Fibroblast of gingiva (primary cell): ENCODE measurements at places on chromosomes 11 and 22.
A peak's percentile ranks its signal among the peaks of the same experiment; 100 is the strongest.

DNA sequence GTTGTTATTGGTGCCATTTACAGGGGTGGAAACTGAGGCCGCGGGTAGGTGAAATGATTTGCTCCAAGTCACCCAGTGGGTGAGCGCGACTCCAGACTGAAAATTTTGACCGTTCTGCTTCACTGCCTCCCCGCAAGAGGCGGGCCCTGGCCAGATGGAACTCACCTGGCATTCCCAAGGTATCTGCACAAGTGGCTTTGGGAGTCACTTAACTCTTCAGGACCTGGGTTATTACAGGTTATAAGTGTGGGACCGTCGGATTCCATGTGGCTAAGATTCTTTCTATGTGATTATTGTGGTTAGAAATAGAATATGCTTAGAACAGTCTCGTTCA lies 598 bp downstream of the CABIN1 start:
- no peak for DNase-seq

GRCh38 chr22:17366830-17367229 lies 2.4 kb upstream of the CECR2 start:
- no peak for DNase-seq

GRCh38 chr22:40504285-40505249 lies 132.0 kb downstream of the MRTFA start:
- DNase-seq, result no peak

DNA sequence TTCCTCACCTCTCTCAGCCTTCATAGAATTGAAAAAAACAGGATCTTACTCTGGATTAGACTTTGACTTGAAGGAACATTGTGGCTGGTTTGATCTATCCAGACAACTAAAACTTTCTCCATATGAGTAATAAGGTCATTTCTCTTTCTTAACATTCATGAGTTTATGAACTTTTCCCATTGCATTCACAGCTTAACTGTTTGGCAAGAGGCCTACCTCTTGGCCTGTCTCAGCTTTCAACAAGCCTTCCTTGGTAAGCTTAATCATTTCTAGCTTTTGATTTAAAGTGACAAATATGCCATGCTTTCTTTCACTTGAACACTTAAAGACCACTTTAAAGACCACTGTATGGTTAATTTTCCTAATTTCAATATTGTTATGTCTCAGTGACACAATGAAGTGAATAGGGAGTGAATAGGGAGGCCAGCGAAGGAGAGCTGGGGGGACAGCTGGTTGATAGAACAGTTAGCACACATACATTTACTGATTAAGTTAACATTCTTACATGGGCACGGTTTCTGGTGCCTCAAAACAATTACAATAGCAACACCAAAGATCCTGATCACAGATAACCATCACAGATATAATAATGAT lies 17.0 kb downstream of the IMMP1L start:
- DNase-seq, result peak; percentile 58

DNA sequence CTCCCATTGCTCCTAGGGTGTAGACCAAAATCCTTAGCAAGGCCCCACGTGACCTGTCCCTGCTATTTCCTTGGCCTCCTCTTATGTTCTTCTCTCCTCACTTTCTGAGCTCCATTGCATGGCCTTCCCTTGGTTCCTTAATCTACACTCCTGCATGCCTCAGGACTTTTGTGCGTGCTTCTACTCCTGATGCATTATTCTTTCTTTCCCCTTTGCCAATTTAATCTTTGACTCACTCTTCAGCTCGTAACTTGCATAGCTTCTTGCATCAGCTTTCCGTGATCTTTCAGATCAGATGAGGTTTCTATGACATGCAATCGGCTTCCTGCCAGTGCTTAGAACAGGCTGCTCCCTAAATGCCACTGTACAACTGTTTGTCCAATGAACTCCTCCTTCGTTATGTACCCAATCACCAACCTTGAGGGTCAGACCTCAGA lies 261.6 kb upstream of the CADM1 start:
- no peak for DNase-seq

DNA sequence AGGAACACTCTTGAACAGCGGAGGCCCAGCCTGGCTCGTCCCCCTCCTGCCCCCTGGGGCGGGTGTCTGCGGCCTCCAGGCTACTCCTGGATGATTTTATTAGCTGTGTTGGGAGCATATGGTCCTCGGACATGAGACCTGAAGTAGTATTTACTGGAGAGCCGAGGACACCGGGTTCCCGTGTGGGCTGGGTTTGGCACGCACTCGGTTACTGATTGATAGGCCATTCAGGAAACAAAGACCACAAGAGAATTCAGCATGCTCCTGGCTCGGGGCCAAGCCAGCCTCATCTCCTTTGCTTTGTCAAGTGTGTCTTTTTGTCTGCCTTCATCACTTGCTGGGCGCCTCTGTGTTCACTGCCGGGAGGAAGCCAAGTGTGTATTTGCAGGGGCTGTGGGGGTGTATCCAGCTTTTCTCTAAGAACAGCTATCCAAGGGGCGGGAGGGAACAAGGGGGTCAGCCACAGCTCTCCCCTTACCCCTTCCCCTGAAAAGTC lies 9.7 kb downstream of the FXYD2 start:
- DNase-seq, result no peak

- no peak for DNase-seq
Measured at GRCh38 chr11:109155291-109155690, 266.7 kb upstream of the C11orf87 start.

DNA sequence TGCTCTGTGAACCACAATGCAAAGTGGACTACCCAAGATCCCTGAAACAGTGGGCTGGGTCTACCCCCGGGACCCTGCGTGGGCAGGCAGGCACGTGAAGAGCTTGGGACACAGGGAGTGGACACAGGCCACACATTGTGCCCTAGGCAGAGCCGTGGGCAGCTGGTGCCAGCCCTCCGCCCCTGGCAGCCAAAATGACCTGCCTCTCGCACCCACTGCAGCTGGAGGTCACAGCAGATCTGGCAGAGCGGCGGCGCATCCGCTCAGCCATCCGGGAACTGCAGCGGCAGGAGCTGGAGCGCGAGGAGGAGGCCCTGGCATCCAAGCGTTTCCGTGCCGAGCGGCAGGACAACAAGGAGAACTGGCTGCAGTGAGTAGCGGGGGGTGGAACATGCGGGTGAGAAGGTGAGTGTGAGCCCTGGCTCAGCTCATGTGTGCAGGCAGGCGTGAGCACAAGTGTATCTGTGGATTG lies 6.7 kb downstream of the SMTN start:
- no peak for DNase-seq

DNA sequence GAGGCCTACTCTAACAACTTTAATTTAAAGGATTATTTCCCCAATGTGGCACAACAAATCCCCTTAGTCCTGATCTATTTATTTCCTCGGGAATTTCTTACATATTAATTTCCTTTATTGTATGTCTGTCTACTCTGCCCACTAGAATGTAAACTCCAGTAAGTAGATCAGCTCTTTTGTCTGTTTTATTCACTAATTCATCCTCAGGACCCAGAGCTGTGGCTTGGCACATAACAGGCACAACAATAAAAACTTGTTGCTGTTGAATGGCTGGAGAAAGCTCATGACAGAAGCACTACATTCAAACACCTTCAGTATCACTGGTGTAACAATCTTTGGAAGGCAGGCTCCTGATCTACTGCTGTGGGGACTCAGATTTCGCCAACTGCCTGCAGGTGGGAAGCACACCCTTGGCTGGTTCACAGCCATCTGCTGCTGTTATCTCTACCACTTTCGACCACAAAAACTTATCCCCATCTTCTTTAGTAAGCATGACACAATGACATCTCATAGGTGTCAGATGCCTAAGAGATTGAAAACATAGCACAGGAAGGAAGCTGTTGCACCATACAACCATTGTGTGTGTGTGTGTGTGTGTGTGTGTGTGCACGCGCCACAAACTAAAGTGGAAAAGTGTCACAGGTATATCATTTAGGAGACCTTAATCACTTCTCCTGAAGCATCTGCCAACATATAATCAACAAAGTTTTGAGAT lies 11.9 kb downstream of the HIRA start:
- DNase-seq, result no peak

DNA sequence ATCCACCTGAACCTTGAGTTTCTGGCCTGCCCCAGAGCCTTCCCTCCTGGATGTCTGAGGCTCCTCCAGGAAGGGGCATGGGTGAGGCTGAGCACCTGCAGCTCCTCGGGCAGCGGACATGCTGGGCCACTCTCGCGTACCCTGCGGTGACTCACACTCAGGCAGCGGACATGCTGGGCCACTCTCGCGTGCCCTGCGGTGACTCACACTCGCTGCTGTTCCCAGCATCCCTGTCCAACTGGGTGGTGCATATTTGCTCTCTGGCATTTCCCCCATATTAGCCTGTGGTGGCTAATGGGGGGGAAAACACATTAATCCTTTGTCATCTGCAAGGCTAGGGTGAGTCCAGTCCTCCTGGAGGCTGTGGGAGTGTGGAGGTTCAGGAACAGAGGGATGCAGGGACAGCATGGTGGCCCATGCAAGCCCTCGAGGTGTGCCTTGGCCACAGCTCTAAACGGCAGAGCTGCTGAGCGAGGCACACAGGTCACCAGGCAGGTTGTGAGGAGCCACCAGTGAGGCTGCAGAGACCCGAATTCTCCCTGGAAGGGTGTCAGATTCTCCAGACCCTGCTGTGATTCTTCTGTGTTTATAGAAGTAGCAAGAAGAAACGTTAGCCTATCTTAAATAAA lies 728.1 kb downstream of the BRD1 start:
- DNase-seq, result no peak

- no peak for DNase-seq
Measured at GRCh38 chr11:75898871-75899270, 83.9 kb downstream of the UVRAG start.

DNA sequence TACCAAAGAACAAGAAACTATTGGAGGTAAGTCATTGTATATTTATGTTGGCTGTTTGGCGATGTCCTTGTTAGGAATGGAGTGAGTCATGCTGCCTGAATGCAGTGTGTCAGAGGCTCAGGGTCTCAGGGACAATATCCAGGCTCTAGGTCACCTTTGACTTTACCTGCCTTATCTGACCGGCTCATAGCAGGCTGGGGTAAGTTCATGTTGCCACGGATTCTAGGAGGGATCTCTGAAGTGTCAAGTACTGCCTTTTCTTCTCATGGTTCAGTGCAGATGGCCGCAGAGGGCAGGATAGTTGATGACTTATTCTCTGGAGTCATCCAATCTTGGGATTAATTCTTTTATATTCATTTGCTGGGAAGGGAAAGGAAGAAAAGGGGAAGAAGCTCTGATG lies 53.2 kb downstream of the SPON1 start:
- peak; percentile 51 for DNase-seq

- DNase-seq, result peak; percentile 30
Measured at GRCh38 chr11:109547356-109548027, 125.5 kb downstream of the C11orf87 start.

GRCh38 chr11:16853266-16853665 lies 114.8 kb downstream of the C11orf58 start:
- no peak for DNase-seq

GRCh38 chr11:134906356-134906955 lies 494.4 kb upstream of the B3GAT1 start:
- DNase-seq, result no peak

DNA sequence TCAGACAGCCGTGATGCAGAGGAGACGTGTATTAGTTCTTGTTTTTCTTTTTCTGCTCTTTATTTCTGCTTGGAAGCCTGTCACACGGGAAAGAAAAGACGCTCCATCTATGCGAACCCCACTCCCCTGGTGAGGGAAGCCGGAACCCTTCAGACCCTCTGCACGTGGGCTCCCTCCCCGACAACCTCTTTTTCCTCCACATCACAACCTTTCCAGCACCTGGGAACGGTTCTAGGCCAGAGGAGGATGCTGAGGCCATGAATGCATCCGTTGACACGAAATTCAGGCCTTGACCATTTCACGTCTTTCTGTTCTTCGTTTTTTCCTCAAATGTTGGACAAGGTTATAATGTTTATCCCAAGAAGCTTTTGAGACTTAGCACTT lies 85.3 kb upstream of the WNT7B start:
- no peak for DNase-seq

DNA sequence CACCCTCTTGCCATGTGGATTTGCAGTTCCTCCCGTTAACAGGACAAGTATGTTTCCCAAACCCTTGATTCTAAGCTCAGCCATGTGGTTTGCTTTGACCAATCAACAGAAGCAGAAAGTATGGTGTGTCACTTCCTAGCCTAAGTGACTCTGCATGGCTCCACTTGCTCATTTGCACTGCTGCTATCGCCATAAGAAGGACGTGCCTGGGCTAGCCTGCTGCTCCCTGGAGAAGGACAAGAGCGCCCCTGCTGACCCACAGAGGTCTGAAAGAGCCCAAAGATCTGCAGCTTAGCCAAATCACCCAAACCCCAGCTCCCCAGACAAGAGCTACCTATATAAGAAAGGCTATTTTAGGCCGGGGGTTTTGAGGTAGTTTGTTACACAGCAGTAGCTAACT lies 18.0 kb downstream of the TBRG1 start:
- no peak for DNase-seq

GRCh38 chr11:120467627-120468026 lies 43.9 kb upstream of the GRIK4 start:
- no peak for DNase-seq

- DNase-seq, result peak; percentile 93
Measured at GRCh38 chr11:63871962-63872799, 33.3 kb downstream of the MARK2 start.

DNA sequence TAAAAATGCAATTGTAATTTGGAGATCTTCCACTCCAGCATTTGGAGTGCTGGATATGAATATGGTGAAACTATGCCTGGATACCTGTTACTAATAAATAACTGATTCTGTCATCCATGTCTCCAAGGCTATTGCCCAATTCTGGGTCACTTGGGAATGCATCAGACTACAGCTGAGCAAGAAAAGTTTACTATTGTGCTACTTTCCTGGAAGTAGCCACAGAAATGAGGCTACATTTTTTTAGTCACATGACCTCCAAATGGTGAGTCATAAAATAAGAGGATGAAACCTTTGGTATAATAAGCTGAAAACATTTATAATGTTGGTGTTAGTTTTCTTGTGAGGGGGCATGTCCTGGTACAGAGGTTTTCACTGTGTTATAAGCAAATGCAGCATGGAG lies 44.4 kb downstream of the DCDC1 start:
- peak; percentile 76 for DNase-seq

DNA sequence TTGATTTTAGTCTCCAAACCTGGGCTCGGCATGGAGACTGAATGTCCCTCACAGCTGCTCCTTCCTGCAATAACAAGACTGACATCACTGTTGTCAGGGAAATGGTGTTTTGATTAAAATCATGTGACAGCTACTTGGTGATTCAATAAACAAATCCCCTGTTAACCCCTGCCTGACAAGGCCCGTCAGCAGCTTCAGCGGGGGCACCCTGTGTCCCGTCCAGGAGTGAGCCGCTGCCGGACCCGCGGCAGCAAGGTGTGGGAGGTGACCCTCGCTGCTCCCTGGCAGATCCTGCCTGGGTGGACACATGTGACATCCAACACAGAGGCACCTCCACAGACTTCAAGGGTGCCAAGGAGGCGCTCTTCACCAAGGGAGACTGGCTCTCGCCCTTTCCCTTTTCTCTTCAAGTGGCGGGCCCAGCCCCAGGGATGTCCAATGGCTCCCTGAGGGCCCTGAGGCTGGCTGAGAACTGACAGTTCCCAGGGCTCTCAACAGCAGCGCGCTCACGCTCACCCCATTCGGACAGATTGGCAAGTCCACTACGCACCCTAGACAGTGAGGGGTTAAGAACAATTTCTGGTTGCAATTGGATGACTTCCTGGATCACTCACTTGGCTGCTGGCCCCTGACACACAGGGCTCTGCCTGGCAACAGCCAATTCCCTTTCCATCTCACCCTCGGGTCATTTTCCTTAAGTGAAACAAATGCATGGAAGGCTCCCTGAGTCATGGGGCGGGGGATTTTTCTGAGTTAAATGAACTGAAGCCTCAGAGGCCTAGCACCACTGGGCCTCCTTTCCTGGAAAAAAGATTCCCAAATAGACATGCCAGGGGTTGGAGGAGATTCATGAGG lies 30.7 kb downstream of the PPP2R1B start:
- DNase-seq, result peak; percentile 99
